Skin of body (tissue), 3 donors: ENCODE measurements at places on chromosomes 16 and 17.

DNA sequence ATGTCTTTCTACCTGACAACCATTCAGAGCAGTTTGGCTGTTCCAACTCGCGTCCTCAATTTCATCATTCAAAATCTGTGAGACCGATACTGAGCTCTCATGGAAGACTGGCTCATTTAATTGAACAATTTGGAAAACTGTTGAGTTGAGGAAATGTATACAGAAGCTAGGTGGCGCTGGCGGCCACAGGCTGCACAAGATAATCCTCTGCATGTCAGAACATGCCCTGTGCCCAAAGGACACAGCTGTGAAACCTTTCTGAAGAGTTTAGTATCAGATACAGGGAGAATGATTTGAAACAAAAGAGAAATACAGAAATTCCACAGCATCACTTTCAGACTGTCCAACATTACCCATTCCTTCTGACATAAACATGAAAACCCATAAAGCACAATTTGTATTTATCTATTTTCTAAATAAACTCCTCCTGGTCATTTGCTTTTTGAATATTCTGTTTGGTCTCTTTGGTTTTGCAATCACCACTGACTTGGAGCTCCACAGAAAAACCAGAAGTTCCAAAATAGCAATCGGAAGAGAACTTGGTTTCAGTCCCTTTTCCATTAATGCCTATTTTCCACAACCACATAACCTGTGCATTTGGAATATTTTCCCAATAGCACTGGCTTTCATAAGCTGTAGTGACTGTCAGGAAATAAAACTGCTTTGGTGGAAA lies 192.8 kb downstream of the MAP2K6 start:
- DNase-seq, result peak; percentile 51

GRCh38 chr16:50067290-50067853 lies 1.6 kb downstream of the HEATR3 start:
- DNase-seq, result no peak

GRCh38 chr16:22673421-22673831 lies 140.5 kb upstream of the HS3ST2 start:
- DNase-seq, result no peak

DNA sequence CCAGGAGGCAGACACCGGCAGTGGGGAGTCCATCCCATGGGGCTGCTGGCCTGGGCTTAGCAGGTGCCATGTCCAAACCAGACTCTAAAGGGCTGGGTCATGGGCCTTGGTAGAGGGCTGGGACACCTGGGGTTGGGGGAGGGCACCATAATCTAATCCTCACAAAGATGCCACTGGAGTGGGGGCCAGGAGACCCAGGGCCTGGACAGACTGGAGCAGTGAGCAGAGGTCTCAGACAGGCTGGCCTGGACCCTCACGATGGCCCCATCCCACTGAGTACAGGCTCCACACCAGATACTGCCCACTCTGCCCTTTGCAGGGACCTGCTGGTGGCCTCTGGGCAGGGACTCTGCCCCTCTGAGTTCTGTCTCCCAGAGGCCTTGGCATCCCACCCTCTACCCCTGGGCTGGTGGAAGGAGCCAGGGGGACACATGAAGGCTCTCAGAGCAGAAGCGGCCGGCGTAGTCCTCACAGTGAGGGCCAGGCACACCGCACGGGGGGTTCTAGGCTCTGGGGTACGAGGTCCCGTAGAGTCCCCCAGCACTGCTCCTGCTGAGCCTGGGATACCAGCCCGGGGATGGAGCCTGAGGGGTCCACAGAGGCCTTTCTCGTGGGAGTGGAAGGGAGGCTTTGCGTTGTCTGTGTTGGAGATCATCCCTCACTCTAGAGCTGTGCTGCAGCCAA lies 10.0 kb upstream of the SRRM2 start:
- no peak for DNase-seq
